ENCODE measurements at places on chromosomes 2 and 18.

DNA sequence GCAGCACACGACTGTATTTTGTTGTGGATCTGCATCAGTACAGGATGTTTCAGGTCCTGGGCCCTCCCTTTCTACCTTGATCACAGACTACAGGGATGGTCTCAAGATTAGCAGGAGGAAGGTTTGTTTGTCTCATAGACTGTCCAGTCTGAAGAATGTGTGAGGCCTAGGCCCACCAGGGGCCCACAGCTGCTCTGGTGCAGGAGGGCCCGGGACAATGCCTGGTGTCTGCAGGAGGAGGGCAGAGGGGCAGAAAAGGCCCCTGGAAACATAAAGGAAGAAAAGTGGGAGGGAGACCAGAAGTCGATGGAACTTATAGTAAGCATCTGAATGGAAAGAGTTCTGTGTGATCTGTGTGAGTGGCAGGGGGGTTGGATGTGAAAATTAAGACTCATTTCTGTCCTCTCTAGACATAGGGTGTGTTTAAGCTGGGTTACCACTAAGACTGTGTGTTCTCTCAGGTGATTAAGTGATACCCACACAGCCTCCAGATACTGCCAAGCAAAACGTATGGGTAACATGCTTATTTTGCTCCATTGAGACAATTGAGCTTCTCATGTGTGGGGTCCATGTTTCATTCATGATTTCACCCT, 33.4 kb upstream of the LPIN2 start:
- no peak for DNase-seq

DNA sequence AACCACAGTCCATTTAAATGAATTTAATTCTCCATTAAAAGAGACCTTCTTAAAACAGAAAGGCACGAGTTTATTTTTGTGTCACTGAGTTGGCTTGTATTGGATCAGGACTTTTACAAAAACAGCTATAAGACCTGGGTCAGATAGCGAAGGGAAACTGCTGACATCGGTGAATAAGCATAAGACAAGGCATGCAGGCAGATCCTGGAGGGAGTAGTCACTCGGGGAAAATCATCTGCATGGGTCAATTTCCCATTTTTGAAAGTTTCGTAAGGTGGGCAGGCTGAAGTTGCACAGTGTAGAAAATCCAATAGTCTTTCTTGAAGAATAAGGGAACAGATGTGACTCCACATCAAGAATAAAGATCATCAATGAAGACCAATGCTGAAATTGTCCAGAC, 12.9 kb downstream of the IL36B start:
- no peak for DNase-seq

GRCh38 chr18:10381951-10382350, 72.5 kb upstream of the APCDD1 start:
- DNase-seq: no peak

DNA sequence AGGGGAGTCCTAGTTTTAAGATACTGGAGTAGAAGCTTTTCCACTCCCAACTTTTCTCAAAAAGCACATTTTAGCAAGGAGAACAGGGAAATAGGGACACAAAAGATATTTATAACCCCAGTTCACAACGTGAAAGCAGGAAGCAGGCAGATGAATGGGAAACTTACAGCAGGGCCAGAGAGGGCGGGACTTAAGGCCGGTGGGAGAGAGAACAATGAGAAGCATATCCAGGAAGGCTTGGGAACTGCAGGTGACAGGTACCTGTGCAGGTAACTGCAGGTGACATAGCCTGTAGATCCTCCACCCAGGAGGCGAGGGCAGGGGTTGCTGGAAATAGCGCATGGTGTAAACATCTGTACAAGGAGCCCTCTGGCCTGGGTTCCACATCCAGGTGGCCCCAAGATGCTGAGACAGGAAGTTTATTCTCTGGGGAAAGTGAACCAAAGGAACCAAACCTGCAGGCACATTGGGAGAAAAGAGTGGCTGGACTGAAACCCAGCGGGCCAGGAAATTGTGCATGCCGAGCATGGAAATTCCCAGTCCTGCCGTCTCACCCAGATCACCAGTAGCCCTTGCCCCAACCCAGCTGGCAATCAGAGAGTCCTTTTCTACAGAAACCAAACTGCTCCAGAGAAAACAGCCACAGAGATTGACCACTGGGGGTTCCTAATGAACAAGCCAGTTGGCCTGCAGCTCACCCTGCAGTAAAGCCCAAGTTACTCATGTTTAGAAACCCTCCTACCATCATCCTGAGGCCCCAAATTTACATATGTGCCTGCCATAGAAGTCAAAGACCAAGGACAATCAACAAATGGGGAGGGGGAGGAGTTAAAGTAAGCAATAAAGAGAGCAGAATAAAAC, 24.3 kb upstream of the COL6A3 start:
- peak; percentile 25 for DNase-seq

DNA sequence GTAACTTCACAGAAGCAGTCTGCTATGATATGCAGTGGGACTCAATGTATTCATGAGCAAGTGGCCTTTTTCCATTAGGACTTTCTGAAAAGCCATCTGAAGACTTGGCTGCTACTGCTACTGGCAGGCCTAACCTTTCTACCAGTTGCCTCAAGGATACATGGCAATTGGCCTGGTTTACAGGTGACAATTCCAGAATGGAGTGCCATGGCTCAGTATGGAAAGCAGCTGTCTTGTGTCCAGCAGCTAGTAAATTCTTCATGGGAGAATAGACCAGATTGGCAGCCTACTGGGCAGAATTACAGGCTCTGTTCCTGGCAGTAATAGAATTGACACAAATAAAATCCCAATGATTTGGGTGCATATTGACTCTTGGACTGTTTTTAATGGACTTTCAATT, 12.6 kb upstream of the TMX3 start:
- DNase-seq: no peak

DNA sequence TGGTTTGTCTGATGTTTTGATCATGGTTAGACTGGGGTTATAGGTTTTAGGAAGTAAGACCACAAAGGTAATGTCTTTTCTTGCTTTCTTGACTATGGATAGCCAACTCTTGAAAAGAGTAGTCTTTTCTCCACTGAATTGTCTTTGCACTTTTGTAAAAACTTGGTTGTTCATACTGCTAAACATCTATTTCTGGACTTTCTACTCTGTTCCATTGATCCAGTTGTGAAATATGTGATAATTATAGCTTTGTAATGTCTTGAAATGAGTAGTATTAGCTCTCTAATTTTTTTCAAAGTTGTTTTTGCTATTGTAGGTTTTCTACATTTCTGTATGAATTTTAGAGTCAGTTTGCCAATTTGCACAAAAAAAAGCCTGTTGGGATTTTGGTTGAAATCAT, 13.1 kb upstream of the UGT1A9 start:
- DNase-seq: no peak

DNA sequence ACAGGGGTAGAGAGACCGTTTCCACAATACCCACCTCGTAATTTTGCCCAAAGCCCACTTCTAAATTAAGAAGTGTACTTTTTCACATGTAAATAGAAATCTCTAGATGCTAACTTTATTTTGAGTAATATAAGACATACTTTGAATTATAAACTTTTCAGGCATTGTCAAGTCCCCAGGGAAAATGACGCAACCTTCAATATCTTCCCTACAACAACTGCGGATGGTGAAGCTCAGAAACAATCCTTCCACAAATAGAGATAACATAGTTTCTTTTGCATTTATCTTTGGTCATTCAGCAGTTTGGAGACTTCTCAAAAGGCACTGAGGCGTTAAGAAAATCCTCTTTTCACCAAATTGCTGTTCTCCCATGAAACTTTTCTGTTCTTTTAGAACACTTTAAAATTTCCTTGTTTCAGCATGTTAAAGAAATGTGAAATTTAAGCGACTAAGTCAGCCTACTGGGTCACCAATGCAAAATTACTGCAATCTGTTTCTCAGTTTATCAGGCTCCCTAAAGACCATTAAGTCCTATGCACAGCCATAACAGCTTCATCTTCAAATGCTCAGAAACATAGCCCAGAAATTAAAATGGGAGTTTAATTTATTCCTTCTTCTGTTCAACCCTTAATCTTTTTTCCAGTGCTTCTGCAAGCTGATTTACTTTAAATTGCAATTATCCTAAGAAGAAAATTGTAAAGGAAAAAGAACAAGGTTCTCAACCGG, 118.3 kb upstream of the DNAJC10 start:
- no peak for DNase-seq

DNA sequence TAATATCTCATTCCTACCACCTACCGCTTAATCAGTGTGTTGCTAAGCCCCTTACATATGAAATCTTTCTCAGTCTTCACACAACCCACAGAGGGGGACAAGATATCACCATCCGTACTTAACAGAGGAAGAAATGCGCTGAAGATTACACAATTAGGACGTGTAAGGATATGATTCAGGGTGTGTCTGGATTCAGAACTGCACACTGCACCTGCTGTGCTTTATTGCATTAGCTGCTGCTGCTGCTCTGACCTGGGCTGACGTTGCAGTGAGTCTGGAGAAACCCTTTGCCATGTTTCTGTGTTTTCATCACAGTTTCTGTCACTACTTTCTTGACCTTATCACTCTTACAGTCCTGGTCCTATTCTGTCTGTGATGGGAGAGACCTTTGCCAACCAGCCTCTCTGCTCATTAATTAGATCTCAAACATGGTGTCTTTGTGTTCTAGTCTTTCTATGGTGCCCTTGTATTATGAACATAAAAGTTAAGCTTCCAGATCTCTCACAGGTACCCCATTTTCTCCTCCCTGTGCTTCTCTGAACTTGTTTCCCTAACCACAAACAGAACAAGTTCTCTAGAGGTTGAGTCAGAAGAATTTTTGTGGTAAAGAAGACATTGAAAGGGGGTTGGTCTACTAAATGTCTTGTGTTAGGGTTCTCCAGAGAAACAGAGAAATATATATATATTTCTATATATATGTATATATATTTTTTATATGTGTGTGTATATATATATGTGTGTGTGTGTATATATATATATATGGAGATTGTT, 92.9 kb upstream of the CYP1B1 start:
- no peak for DNase-seq

DNA sequence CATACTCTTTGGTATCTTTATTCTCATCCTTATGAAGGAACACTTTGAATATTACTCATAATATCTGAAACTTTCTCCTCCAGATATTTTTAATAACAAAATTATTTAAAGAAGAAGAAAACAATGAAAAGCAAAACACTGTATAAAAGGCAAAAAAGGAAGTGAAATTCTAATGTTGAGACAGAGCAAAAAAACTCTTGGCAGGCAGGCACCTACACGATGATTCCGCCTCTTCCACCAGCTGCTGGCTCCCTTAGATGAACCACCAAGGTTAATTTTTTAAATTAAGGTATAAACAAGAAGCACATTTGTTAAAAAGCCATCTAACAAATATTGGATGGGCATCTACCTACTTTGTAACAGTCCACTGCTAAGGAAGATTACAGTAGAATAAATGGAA, 434.7 kb downstream of the EPHA4 start:
- no peak for DNase-seq

- no peak for DNase-seq
Measured at GRCh38 chr2:207688597-207688996, 22.8 kb upstream of the CCNYL1 start.

DNA sequence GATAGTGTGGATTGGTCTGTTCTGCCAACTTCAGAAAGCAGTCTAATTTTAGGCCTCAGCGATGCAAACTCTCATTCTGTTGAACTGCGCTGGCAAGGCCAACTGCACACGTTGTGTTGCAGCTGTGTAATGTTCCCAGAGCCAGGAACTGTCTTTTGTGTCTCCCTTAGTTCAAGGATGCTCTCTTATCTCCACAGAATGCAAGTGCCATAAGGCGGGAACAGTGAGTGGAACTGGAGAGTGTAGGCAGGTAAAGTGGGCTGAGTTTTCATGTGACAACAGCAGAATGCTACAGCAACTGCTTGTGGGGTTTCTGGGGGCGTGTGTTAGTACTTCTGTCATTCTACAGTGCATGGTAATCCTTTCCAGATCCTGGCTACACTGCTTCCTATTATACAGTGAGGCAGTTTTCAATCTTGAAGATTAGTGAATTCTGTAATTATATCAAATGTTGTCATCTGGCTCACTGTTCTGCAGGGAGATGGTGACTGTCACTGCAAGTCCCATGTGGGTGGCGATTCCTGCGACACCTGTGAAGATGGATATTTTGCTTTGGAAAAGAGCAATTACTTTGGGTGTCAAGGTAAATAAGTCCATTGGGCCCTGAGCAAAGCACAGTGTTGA, 125.8 kb downstream of the LAMA3 start:
- DNase-seq: no peak

DNA sequence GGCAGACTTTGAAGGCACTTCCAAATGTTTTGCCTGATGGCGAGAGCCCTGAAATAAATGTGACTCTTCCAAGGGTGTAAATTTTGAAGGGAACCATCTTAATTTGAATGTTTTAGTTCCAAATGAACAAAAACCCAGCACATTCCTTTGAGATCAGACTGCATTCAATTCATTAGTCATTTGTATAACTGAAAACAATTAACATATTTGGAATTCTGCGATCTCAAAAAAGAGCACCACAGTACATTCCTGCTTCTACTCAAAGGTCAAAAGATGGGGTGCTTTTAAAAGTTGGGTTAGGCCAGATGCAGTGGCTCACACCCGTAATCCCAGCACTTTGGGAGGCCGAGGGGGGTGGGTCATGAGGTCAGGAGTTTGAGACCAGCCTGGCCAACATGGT, 38.2 kb upstream of the CHRNA1 start:
- DNase-seq: no peak

DNA sequence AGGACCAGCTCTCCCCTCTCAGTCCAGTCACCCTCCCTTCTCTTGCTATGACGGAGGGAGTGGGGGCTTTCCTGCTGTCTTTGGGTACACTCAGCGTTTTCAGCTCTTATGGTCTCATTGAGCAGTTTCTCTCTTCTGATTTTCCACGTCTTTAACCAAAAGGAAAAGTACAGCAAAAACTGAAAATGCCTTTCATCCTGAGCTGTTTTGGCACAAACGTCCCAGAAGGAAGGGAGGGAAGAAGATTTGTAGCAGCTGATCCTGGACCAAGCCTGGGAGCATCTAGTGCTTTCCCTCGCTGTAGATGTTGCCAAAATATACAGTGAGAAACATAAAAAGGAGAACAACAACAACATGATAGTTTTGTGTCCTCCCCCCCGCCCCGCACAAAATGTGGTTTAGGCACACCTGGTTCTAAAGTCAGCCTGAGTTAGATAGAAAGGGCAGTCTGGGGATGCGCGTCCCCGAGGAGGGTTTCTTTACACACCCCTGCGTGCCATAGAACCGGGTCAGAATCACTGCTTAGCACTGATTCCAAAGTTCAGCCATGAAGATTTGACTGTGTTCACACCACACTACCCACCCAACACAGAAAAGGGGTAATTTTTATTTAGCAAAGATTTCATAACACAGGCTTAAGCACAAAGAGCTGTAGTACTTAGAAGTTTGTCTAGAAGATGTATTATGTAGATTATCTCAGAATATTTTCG, 53.4 kb downstream of the SLC40A1 start:
- no peak for DNase-seq

DNA sequence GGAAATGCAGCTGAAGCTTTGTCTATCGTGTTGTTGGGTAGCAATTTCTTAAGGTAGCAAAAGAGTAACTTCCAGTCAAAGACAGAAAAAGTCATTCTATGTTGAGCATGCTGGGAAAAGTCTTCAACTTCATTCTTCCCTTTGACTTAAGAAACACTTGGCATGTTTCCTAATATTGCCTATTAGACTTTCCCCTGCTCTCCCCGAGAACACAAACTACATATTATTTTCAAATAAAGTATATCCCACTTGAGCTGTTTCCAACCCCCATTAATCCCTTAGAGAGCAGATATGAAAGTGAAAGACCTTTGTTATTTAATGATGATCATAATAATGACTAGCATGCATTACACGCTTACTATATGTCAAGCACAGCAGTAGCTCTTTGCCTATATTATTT, 136.0 kb upstream of the SPOPL start:
- DNase-seq: no peak

GRCh38 chr2:116467243-116467642, 1347.2 kb upstream of the DDX18 start:
- DNase-seq: no peak

- DNase-seq: peak; percentile 51
Measured at GRCh38 chr2:158644139-158644538, 151.0 kb upstream of the DAPL1 start.
